ENCODE measurements at places on chromosomes 3 and 15. TPM values are rescaled to one million over a fixed set of nuclear protein-coding genes. Genes with fewer than 3 reads are reported as not detected.

Gene FBXO40
- total RNA-seq, result 182 TPM

Gene C3orf49
- total RNA-seq, result not detected

Gene GUCA1C
- not detected for total RNA-seq

Gene CPN2
- total RNA-seq, result 2.3 TPM

Gene CD200
- 0.92 TPM for total RNA-seq

Gene CNTN3
- total RNA-seq, result 3.4 TPM

Gene DHX30
- total RNA-seq, result 47.2 TPM

Gene CA12
- total RNA-seq, result 0.65 TPM

Gene GRAMD2A
- not detected for total RNA-seq

Gene CD200R1L
- total RNA-seq, result not detected

GRCh38 chr3:63067999-63068645 lies 192.9 kb upstream of the CADPS start:
- DNase-seq, result no peak

GRCh38 chr15:45637552-45638033 lies 2.8 kb downstream of the SQOR start:
- no peak for DNase-seq

DNA sequence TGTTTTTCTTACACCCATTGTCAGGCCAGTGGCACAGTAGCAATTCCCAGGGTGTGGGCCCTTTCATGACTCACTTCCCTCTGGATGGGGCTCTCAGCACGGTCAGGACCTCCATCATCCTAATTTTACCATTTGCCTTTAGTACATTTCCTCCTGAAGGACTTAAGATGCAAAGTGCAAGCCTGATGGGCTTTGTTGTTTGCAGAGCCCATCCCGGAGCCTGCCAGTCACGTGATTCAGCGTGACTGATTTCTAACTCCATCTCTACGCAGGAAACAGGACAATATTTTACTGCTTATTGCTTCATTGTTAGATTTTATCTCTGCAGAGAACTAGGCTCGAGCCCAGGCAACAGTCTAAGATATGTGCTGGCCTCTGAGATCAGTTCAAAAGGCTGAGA lies 223.7 kb downstream of the PDZRN3 start:
- DNase-seq, result no peak

- DNase-seq, result no peak
Observed at GRCh38 chr15:72271221-72271620, 1.1 kb downstream of the PARP6 start.

DNA sequence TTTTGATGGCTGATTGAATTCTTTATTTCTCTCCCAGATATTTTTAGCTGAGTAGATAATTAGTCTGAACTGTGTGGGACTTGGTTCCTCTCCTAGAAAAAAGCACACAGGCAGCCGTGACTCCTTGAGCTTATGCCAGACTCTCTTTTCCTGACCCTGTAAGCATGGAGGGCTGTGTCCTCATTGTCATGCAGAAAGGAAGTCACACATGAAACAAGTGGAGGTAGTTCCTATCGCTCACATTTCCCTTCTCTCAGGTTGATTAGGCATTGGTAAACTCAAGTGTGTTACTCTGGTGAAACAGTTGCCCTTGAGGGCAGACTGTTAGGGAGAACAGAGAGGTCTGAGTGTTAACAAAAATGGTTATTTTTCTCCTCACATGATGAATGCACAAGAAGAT lies 6.3 kb upstream of the RTP4 start:
- DNase-seq, result no peak

DNA sequence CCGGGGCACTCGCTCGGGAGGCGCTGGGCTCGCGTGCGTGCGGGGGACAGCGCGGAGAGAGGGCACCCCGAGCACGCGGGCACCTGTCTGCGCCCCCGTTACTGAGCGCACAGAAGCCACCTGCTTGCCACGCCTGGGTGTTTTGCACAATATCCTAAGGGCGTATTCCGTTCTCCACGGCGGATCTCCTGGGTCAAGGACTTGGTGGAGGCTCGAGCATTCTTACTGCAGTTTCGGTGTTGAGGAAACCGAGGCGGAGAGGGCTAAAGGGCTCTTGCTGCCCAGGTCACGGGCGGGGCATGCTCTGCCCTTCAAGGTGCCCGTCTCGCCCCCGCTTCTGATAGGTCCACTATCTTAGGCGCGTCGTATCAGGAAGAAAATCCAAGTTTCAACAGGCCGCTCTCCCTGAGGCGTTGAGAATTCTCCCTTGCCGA lies 526 bp downstream of the GPD1L start:
- DNase-seq, result no peak

DNA sequence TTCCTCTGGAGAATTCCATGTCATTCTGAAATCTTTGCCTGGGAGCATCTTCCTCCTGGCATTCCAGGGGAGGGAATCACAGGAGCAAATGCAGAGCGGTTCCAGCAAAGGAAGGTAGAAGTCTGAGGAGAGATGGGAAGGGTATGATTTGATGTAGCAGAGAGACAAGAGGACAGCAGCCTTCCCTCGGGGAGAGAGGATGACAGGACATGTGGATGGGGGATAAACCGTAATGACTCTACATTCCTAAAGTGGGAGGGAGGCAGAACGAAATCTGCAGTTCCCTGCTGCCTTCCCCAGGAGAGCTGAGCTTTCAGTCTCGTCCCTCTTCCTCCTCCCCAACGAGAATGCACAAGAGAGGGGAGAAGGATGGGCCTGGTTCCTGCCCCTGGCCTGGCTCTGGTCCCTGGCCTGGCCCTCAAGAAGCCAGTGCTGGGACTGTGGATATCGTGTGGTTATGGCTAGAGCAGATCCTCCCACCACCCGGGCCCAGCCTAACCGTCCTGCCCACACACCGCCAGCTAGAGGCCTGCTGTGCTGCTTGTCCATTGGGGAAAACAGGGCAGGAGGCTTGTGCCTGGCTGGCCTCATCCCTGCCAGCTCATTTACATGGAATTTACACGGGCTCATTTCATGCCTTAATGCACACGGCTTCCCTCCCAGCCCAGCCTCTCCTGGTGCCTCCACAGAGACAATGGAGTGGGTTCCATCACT lies 26.6 kb downstream of the SEMA7A start:
- DNase-seq, result no peak

GRCh38 chr3:128787256-128788253 lies 61.6 kb downstream of the RAB7A start:
- no peak for DNase-seq

DNA sequence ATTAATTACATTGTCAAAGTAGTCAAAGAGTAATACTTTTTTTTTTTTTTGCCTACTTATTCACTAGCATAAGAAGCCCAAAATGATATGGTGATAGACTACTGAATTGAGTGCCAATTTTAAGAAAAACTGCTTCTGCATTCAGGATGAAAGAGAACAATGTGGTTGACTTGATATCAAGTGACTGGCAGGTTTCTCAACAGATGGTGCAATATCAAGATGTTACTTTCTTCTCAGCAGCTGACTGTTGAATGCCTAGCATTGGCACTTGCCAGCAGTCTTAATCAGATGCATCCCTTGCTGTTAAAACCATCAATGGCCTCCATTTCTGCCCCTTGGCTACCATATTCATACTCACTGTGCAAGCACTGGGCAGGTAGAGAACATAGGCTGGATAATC lies 863.2 kb downstream of the GBE1 start:
- DNase-seq, result no peak

DNA sequence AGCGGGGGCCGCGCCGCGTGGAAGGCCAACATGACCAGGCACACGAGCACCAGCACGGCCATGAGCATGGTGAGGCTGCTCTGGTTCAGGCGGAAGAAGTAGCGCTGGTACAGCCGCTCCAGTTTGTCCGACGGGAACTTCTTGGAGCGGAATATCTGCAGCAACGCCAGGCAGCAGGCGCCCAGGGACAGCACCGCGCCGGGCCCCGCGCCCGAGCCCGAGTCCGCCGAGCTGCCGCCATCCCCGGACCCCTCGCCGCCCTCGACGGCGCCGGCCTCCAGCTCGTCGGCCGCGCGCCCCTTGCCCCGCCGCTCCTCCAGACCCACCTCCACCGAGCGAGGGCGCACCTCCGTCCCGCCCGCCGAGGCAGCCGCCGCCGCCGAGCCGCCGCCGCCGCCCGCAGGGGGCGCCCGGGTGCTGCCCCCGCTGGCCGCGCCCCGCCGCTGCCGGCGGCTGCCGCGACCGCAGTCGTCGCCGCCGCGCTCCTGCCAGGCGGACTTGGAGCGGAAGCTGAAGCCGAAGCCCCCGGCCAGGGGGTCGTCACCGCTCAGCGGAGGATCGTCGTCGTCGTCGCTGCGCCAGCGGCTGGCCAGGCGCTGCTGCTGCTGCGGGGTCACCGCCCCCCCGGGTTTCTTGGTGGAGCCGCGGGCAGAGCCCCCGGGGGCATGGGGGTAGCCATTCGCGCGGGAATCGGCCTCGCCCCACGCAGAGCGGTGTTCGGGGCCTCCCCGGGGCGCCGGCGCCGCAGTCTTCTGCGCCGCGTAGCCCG lies 957 bp downstream of the ADCY5 start:
- no peak for DNase-seq

GRCh38 chr3:174538151-174538550 lies 321.0 kb upstream of the NAALADL2 start:
- no peak for DNase-seq

DNA sequence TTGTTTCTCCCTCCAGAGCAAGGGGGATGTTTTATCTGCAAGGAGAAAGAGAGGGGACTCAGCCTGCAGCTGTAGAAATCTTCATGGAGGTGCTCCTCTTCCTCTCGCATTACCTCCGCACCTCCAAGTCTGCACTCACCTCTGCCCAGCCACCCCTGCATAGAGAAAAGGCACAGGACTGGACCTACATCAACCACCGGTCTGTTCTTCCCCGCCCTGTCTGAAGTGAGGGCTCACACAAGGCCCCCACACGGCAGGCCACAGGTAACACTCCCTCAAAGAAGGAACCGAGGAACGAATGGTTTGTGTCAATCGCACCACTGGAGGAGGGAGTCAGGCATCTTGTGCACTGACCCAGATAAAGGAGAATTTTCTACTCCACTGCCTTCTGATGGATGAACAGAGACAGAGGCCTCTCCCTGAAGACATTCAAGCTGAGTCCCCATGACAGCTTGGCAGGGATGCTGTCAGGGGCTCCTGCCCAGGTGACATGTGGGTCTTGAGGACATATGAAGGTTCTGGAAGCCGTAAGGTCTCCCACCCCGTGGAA lies 260.3 kb downstream of the XXYLT1 start:
- DNase-seq, result no peak

- no peak for DNase-seq
Observed at GRCh38 chr15:81301815-81302399, 22.0 kb downstream of the STARD5 start.

GRCh38 chr3:57421336-57421735 lies 122.8 kb downstream of the DNAH12 start:
- DNase-seq, result no peak

DNA sequence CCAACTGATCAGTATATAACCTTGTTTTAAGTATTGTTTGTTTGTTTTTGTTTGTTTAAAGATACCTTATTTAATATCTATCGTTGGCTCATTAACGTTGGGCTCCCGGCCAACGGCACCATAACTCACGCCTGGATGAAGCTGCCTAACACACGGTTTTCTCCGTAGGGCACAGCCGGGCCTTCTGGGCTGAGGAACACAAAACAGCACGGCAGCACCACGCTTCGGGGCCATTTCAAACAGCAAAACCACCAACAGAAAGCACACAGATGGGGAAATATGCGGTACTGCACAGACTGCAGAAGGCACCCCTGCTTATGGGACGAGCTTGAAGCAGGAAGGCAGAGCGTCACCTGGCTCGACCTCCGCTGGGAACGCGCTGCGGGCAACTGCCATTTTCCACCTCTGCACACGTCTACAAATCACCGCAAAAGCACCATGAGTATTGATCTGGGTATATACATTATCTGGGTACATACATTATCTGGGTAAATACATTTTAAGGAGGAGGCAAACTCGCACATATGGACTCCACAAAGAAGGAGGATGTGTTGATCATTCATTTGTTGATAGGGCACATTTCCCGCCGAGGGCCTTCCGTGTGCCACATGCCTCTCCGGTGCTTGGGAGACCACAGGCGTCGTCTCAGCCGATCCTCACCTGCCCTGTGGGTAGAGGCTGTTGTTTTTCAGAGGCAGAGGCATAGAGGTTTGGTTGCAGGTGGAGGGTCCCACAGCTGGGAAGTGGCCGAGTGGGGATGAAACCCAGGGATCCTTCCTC lies 123.7 kb upstream of the ATP2B2 start:
- DNase-seq, result no peak

DNA sequence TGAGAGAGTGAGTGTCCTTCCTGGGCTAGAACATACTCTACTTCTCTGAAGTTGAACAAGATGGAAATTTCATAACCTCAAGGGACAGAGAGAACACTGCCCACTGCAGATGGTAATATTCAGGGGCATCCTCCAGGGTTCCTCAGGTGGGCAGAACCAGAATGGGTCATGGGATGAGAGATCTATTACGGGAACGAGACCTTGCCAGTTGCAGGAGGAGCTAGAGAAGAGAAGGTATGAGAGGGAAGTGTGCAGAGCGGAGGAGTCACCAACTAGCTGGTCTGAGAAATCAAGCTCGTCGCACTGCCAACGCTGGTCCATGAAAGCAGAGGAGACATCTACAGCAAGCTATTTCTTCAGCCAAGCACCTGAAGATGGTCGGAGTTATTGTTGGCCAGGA lies 184.7 kb downstream of the TJP1 start:
- DNase-seq, result no peak
